ENCODE measurements at places on chromosomes 6 and 20.

DNA sequence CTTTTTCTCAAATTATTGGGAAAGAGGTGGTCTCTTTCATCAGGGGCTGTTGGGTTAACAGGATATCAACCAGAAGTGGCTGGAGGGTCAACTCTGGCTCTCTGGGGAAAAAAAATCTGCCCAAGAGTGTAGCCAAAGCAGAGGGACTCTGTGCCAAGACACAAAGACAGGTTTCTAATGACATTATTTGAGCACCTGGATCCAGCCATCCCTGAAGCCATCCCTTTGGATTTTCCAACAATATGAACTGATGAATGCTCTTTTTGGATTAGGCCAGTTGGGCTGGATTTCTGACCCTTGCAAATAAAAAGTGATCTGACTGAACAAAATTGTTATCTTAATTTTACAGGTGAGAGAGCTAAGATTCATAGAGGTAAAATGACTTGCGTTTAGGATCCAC is 88.7 kb downstream of the KCNB1 start:
- no peak for DNase-seq

- DNase-seq, result no peak
These were observed 38.2 kb downstream of the MRPL14 start for GRCh38 chr6:44088827-44089590.

- no peak for DNase-seq
These were observed 47.5 kb downstream of the BMP2 start for GRCh38 chr20:6814945-6815344.

GRCh38 chr6:140644017-140644416 is 1269.6 kb upstream of the CITED2 start:
- DNase-seq, result no peak

- no peak for DNase-seq
These were observed 51.4 kb upstream of the SAYSD1 start for GRCh38 chr6:39166189-39166911.

DNA sequence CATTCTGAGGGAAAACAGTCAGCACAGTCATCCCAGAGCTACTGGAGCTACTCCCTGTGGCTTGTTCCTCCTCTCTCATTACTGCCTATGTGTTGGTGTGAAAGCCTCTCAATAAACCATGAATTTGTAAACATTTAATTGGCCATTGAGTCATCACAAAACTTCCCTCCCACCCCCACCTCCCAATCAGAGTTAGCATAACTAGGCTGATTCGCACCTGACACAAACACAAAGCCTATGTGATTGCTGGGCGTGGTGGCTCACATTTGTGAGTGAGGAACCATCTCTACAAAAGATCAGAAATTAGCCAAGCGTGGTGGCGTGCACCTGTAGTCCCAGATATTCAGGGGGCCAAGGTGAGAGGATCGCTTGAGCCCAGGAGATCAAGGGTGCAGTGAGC is 17.1 kb upstream of the SNTA1 start:
- no peak for DNase-seq

DNA sequence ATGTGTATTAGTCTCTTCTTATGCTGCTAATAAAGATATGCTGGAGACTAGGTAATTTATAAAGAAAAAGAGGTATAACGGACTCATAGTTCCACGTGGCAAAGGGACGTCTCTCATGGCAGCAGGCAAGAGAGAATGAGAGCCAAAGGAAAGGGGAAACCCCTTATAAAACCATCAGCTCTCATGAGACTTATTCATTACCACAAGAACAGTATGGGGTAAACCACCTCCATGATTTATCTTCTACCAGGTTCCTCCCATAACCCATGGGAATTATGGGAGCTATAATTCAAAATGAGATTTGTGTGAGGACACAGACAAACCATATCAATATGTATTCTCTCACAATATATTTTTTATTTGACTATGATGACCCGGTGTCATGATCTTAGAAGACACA is 109.1 kb downstream of the UTRN start:
- no peak for DNase-seq

- DNase-seq, result no peak
These were observed 3.7 kb upstream of the MED23 start for GRCh38 chr6:131631625-131632289.

DNA sequence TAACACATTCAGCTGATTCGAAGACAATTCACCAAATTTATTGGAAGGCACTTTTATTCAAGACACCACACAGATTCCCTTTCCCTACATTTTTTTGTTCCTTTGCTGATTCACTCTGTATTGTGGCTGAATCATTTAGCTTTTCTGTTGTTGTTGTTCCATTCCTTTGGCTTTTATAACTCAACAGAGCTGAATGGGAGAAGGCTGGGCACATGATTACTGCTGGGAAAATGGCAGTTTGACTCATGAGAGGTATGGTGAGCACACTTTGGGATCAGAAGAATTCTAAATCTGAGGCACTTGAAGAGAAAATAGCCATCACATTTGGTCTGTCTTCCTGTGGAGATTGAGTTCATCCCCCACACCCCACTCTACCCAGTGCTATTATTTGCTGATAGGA is 15.7 kb upstream of the SAYSD1 start:
- no peak for DNase-seq

GRCh38 chr6:163782436-163783003 is 368.0 kb downstream of the QKI start:
- DNase-seq, result no peak

- DNase-seq, result no peak
These were observed 199.1 kb downstream of the CENPW start for GRCh38 chr6:126539022-126539421.

DNA sequence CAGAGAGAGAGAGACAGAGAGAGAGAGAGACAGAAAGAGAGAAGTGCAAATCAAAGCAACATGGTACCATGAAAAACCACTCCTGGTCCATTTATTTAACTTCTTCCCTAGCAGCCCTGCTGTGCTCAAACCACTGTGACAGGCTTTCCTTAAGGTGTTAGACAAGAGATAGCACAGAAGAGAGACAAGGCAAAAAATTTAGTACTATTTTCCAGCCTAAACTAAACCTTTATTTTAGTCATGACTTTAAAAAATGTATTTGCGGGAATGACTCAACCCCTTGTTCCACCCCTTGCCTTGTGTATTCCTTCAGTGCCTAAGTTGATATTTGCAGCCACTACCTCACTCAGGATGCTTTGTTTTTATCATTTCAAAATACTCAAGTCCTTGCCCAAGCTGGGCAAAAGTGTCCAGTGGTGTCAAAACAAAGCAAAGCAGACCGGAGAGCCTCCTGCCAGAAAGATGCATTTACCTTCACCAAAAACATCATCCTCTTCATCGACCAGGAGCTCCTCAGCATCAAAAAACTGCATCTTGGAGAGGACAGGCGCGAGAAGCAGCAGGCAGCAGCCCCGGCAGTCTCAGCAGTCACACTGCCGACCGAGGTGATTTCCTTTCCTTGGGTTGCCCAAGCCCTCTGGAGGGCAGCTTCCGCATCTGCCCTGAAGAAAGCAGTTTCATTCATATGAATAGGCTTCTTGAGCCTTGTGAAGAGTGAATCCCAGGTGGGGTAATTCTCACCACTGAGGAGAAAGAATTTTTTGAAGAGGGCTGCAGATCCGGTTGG is at the start of gene RIPOR2:
Gene RIPOR2 (minus strand): TSS at position 595 of the 787 bp plus-strand sequence. CDS start 62 bp downstream, at position 533.
- DNase-seq, result no peak

- DNase-seq, result no peak
These were observed 9.0 kb upstream of the SERPINB1 start for GRCh38 chr6:2850538-2851113.

- no peak for DNase-seq
These were observed 52.3 kb upstream of the BCLAF1 start for GRCh38 chr6:136341967-136342366.

- DNase-seq, result no peak
These were observed 142.2 kb downstream of the MOXD1 start for GRCh38 chr6:132259070-132259469.

DNA sequence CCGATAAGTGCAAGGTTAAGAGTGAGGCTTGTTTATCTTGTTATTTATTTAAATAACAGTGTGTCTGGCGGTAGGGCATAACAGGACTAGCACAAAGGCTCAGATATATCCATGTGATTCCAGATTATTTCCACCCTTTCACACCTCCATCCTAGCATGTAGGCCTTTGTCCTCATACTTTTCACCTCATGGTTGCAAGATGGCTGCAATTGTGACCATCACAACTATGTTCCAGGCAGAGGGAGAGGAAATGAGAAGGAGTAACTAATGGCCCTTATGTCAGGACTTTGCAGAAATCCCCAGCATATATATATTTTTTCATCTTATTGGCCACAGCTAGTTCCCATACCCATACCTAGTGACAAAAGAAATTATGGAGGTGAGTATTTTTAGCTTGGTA is 23.5 kb upstream of the RALY start:
- DNase-seq, result peak; percentile 2

GRCh38 chr20:48818481-48818987 is 9.3 kb downstream of the PREX1 start:
- no peak for DNase-seq

DNA sequence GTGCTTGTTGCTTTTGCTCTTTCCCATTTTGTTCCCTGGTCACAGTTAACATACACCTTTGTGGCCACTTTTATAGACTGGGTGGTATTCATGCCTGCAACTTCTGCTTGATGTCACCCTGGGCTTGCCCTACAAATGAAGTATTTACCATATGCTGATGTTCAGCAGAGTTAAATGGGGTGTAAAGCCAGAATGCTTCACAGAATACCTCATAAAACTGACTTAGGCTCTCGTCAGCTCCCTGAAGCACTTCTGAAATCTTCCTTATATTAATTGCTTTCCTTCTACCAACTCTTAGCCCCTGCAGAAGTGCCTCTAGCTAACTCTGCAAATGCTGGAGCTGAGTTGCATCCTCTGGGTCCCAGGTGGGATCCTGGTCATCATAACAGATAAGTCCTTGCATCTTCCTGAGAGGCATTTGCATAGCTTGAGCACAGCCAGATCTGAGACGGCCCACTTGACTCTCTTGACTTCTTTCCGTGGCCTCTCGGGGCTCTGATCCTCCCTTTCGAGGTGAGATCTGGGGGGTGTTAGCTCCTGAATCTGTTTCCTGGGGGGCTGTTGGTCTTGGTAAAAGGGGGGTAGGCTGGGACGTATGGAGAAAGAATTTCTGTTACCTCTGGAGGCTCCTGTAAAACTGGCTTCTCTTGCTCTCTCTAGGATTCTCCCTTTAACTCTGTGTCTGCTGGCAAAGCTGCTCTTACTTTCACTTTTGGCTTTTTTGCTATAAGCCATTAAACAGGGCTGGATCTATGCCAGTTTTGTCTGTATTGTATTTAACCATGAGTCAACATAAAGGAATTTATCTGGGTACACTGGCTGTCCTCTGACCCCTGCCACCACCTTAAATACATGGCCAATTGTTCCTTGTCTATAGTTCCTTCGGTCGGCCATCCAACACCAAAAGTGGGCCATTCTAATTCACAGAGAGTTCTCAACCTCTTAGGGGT is 223.0 kb upstream of the SYNCRIP start:
- no peak for DNase-seq

- DNase-seq, result no peak
These were observed 128.9 kb downstream of the ZMYND8 start for GRCh38 chr20:47227576-47227975.

DNA sequence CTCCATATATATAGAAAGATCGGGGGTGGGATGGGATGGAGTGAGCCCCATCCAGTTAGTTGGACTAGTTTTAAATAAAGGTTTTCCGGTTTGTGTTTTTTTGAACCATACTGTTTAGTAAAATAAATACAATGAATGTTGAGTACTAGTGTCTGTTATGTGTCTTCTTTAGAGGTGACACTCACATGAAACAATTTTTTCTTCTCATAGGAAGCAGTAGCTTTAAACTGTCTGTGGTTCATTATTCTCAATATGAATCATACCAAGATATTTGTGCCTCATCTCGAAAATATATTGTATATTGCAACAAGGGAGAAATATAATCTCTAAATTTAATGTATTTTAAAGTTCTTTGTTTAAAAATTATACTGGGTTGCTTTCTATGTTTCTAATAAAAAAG is 33.4 kb downstream of the HSF2 start:
- no peak for DNase-seq

DNA sequence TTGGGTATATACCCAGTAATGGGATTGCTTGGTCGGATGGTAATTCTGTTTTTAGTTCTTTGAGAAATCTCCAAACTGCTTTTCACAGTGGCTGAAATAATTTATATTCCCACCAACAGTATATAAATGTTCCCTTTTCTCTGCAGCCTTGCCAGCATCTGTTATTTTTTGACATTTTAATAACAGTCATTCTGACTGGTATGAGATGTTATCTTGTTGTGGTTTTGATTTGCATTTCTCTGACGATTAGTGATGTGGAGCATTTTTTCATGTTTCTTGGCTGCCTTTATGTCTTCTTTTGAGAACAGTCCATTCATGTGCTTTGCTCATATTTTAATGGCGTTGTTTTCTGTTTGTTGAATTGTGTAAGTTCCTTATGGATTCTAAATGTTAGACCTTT is 641.6 kb downstream of the HACE1 start:
- DNase-seq, result no peak

DNA sequence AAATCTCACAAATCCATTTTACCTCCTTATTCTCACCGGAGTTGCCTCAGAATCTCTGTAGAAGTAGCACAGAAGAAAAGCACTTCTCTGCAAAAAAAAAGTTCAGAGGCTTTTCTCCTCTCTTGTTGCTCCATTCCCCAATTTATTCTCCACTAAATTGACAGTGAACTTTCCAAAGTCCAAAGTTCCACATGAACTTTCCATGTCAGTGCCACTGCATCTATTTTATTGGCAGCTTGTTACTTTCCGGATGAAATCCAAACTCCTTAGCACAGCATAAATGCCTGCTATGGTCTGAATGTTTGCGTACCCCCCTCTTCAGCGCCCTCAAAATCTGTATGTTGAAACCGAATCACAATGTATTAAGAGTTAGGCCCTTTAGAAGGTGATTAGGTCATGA is 77.0 kb upstream of the MAP7 start:
- DNase-seq, result no peak

DNA sequence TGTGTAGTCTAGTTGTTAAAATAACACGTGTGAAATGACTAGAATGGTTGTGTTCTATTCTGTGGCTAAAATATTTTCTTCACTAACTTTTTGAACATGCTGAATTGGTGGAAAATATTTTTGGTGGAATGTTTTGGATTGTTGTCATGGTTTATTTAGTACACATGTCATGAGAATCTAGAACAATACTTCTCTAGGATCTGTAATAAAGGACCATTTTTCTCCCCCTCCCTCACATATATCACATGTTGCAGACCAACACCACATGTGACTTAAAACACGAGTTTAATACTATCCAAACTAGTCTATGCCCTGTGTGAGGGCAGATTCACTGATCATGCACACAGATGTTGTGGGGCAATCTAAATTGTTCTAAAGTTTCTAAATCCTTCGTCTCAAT is 29.2 kb downstream of the FIG4 start:
- DNase-seq, result no peak

GRCh38 chr6:25002326-25003091 is 66.7 kb upstream of the RIPOR2 start:
- DNase-seq, result no peak

GRCh38 chr20:54075322-54075721 is 4.9 kb upstream of the BCAS1 start:
- no peak for DNase-seq

DNA sequence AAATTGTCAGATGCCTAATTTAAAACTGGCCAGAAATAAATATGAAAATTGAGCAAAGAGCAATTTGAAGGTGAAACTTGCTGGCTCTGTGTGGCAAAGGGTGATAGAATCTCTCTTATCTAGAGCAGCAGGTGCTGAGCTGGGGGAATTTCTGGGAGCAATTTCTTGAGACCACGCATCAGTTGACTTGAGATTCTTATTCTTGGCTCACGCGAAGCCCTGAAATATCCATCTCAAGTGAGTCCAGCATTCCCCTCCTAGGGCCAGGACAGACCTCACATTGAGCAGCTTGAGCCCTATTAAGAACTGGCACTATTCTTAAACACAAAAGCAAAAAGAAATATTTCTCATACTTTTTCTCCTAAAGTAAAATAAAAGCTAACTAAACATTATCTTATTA is 66.3 kb downstream of the MAP7 start:
- DNase-seq, result no peak
